ENCODE measurements at places on chromosomes 3 and 15. TPM values are rescaled to one million over a fixed set of nuclear protein-coding genes. Genes with fewer than 3 reads are reported as not detected.

The LRRC57 gene
- polyA plus RNA-seq: 2.7 TPM

The AEN gene
- polyA plus RNA-seq: 2.8 TPM

The ITIH4 gene
- polyA plus RNA-seq: 2,821 TPM

The BCL2A1 gene
- 0.71 TPM for polyA plus RNA-seq

The ZCWPW2 gene
- 0.16 TPM for polyA plus RNA-seq

The SHF gene
- 4.7 TPM for polyA plus RNA-seq

The ZPLD1 gene
- polyA plus RNA-seq: 0.06 TPM

The ACVR2B gene
- polyA plus RNA-seq: 1.2 TPM

The ACSBG1 gene
- 0.06 TPM for polyA plus RNA-seq

The HTR3E gene
- polyA plus RNA-seq: not detected

The TPRG1 gene
- polyA plus RNA-seq: 3.2 TPM

The LINGO1 gene
- polyA plus RNA-seq: not detected

The MPI gene
- 38.4 TPM for polyA plus RNA-seq

The CHRM5 gene
- polyA plus RNA-seq: 0.38 TPM

The OXTR gene
- polyA plus RNA-seq: 0.05 TPM

The CELF6 gene
- polyA plus RNA-seq: 0.10 TPM

DNA sequence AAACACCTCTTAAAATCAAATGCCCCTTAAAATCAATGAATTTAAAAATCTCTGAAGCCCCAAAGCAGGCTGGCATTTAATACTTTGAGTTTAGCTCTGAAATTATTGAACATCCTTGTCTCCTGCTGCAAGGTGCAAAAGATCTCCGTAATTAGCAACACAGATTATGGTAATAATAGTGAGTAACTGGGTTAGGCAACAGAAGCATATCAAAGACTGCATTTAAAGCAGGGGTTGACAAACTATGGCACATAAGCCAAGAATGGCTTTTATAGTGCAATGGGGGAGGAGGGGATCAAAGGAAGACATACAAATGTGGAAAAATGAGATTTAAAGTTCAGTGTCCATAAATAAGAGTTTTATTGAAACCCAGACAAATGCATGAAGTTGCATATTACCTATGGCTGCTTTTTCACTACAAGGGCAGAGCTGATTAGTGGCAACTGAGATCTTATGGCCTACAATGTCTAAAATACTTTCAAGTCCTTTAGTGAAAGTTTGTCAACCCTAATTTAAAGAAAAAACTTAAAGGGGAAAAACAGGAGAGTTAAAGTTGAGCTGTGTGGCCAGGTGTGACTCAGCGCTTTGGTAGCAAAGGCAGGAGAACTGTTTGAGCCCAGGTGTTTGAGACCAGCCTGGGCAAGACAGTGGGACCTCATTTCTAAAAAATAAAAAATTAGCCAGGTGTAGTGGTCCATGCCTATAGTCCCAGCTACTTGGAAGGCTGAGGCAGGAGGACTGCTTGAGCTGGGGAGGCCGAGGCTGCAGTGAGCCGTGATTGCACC lies 157.6 kb downstream of the TBL1XR1 start:
- no peak for DNase-seq

GRCh38 chr3:42092006-42092405 lies 849 bp downstream of the TRAK1 start:
- DNase-seq: no peak

- no peak for DNase-seq
Observed at GRCh38 chr3:197883541-197883940, 66.4 kb upstream of the RPL35A start.

DNA sequence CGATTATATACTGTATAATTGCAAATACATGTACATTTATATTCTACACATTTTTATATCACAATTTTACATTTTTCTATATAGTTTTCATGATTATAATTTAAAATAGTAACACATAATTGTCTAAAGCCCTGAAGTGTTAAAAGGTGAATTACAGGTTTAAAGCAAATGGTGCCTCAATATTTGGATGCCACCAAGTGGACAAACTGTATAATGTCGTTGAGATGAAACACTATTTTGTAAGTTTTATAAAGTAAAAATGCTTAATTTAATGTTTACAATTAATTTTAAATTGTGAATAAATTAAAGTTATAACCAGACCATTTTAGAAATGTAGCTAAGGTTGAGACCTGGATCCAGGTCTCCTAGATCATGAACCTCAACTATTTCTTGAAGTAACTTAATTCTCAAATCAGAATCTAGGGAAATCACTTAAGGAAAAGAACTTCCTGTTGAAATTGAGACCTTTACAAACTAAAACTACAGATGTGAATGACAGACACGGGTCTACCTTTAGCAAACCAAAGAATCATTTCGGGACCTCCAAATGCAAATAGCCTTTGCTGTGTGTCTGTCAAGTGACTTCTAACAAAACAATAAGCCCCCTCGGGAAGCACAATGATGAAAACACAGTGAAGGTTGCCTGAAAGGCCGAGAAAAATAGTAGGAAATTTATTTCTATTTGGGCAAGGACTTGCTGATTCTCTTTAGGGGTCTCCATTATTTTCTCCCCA lies 37.8 kb downstream of the EHHADH start:
- DNase-seq: no peak

DNA sequence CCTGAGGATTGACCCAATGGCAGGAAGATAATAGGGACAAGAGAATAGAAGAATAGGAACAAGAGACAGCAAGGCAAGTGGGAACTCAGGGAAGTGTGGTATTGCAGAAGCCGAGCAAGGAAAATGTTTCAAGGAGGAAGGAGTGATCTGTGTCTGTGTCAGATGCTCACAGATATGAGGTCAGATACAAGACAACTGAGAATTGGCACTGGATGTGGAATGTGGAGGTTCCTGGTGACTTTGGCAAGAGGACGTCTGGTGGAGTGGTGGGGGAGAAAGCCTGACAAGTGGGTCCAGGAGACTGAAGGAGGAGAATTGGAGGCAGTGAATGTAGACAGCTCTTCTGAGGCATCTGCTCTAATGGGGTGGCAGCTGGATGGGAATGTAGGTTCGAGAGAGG lies 24.1 kb downstream of the GYG1 start:
- DNase-seq: no peak

DNA sequence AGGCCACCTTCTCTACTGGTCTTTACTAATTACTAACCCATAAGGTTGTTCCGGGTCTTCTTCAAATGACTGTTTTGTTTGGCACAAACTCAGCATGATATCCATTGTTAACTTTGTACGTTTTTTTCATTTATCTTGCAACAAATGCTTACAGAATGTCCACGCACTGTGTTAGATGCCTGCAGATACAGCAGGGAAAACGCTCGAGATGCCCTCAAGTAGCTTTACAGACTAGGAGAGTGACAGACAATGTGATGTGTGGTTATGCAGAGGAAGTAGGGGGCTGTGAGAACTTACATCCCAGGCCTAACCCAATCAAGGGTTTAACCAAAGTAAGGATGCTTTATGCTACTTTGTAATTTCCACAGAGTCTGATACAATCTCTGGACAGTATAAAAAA lies 949 bp upstream of the RFC4 start:
- DNase-seq: no peak

- no peak for DNase-seq
Observed at GRCh38 chr3:187044206-187044605, 95.1 kb downstream of the RPL39L start.

GRCh38 chr3:66985336-66985920 lies 12.7 kb upstream of the KBTBD8 start:
- no peak for DNase-seq

DNA sequence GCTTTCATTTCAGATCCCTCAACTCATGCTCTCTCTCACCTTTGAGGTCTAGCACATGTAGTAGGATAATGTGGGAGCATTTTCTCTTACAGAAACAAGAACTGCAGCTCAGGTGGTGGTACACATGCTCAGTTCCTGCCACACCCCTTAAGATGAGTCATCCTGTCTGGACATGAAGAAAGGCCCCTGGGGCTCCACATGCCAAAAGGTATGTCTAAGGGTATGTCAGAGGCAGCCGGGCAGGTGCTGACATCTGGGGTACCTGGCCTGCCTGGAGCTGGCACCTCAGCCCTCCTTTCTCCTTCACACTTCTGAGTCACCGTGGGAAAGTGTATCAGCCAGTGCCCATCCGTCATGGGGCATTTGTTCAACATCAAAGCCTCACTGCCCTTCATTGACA lies 209.9 kb downstream of the OCA2 start:
- DNase-seq: no peak

DNA sequence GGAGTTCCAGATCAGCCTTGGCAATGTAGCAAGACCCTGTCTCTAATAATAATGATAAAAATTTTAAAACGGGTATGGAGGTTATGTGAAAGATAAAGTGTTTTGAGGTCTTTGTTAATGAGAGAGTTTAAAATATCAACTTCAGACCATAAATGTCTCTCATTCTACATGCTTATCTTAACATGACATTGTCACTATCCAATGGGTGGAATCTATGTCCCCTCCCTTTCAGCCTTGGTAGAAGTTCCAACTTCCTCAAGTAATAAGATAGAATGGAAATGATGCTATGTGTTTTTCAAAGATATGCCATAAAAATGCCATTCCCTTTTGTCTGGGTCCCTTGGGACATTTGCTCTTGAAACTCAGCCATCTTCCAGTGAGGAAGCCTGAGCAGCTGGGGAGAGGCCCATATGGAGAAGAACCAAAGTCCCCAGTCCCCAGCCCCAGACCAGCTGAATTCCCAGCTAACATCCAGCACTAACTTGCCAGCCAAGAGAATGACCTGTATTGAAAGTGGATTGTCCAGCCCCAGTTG lies 17.0 kb downstream of the RPSA start:
- DNase-seq: no peak

DNA sequence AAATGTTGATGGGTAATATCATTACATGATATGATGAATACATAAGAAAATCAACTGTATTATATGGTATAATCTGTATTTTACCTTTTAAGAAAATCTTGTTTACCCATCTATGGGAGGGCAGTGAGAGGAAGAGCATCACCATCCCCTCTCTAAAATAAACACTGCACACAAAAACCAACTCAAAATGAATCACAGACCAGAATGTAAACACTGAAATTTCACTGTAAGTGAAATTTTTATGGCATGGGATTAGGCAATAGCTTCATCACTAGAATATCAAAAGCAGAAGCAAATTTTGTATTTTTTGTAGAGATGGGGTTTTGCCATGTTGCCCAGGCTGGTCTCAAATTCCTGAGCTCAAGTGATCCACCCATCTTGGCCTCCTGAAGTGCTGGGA lies 26.2 kb downstream of the IFT80 start:
- no peak for DNase-seq

- no peak for DNase-seq
Observed at GRCh38 chr3:161573136-161573535, 76.5 kb downstream of the OTOL1 start.

DNA sequence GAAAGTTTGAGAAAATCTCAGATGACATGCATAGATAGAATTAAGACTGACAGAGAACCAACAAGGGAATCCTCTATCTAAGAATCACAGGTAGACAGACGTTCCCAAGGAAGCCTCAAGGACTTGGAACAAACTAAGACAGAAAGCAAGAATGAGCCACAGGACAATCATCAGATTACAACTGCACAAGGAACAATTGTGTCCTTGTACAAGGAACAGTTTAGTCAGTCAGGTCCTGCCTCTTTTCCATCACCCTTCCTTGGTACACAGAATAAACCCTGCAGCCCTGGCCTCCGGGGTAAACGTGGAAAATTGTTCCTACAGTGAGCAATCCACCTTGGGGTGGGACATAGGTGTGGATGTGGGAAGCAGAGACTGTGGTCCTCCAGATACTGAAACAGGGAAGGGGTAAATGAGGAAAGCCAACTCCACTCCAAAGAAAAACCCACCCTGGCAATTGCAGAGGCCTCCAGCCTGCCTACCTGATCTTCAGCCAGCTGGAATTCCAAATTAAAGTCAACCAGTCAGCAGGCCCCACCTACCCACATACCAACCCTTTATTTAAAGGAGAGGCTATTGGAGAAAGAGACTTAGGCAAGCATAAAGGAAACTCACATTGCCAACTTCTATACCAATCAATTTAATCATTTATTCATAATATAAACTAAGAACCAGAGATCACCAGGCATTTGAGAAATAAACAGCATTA lies 73.4 kb downstream of the ULK4 start:
- no peak for DNase-seq

DNA sequence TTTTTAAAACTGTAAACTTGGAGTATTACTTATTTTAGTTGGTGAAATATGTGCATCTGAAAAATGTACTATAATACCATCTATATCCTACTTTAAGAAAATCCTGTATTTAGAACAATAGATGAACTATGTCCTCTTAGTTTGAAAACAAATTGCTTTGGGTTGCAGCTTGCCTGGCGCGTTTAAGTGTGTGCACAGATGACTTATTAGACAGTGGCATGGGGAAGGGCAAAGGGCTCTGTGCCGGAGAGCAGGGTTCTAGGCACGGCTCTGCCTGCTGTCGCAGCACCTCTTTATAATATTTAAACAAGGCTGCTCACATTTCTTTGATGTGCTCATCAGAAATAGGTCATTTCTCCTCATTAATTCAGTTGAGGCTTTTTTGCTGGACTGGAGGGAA lies 10.0 kb downstream of the PXK start:
- DNase-seq: no peak

- no peak for DNase-seq
Observed at GRCh38 chr15:89820666-89821611, 6.3 kb upstream of the ANPEP start.

DNA sequence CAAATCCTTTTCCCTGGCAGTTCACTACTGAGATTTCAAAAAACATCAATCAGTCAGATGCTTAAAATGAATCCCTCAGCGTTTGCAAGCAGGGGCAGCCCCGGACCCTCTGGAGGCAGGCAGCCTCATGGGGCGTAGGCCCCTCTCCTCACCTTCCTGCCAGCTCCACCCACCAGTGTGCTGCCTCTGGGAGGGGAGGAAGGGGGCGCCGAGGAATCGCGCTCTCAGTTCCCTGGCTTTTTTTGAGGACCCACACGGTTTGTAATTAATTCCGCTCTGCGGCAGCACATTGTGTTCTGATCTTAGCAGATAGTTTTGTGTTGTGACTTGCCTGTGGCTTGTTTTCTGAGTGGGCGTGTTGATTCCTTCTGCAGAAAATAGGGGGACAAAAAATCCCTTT lies 159.9 kb downstream of the KLF13 start:
- peak; percentile 5 for DNase-seq

DNA sequence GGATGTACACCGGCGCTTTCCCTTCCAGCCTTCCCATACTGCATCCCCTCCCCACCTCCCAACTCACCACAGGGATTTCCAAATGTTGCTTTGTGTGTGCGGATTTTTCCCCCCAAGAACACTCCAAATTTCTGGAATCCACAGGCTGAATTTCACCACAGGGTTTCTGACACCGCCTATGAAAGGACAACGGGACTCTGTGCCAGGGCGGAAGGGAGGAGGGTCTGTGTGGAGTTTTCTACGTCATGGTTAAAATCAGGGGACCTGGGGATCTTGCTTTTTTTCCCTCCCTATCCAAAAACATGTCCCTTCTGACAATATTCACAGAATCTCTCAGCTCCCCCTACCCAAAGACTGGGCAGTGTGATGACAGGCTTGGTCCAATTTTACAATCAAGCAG lies 14.6 kb downstream of the CYP19A1 start:
- DNase-seq: no peak

Measured in liver (tissue), 10 donors.